ENCODE measurements at places on chromosomes 4 and X.

- no peak for DNase-seq
Measured at GRCh38 chr4:126267689-126268088, 952.9 kb downstream of the FAT4 start.

- no peak for DNase-seq
Measured at GRCh38 chrX:119231936-119232445, 4.1 kb upstream of the PGRMC1 start.

DNA sequence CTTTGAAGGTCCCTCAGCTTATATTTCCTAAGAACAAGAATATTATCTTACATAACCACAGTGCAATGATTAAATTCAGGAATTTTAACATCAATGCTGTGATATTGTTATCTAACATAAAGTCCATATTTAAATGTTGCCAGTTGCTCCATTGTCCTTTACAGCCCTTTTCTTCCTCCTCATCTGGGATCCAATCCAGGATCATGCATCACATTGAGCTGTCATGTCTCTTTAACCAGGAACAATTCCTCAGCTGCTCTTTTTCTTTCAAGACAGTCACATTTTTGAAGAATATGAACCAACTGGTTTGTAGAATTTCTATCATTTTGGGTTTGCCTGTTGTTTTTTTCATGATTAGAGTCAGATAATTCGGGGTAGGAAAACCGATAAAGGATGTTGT, 12.0 kb downstream of the TMSB4X start:
- no peak for DNase-seq

DNA sequence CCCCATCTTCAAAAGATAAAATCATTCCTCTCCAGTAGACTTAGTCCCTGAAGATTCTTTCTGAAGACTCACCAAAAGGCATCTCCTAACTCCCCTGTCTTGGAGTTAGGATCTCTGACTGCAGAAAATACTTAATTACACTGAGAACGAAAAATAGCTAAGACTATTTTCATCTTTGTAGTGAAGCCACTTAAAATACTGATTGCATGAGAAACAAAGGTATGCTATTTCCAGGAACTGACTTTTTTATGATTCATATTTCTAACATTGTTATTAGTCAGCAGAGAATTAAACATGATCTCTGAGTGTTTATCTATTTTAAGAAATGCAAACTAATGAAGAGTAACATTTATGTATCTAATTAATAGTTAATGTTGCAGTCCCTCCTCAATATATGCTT, 71.8 kb upstream of the NR3C2 start:
- DNase-seq = no peak

DNA sequence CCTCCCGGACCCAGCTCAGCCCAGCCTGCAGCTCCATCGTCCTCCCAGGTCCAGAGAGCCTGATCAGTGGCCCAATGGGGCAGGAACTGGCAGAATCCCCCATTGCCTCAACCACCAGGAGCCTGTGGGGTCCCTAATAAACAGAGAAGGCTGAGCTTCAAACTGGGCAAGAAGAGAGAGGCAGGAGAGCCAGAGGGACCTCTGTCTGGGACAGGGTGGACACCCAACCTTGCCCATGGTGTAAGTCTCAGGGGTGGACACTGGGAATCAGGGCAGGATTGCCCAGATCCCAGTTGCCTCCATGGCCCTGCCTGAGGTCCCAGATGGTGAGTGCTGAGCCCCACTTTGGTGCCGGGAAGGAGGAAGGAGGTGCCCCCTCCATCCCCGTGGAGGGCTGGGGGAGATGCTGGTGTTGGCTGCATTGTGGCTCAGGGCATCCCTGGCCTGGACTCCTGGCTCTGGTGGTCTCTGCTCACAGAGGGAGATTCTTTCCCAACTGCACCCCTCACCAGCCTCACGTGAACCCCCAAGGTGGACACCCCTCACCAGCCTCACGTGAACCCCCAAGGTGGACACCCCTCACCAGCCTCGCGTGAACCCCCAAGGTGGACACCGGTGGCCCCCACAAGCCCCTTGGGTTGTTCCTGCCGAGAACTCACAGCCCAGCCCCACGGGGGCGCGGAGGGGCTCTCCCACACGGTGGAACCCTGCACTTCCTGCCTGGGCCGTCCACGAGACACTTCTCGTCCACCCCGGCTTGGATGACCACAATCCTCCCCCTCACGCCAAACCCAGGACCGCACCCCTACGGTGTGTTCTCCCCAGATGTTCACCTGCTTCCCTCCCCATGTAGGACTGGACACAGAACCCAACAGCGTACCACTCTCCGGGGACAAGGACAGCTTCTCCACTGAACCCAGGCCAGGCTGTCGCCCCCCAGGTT, 5.4 kb downstream of the CPLX1 start:
- DNase-seq = no peak

DNA sequence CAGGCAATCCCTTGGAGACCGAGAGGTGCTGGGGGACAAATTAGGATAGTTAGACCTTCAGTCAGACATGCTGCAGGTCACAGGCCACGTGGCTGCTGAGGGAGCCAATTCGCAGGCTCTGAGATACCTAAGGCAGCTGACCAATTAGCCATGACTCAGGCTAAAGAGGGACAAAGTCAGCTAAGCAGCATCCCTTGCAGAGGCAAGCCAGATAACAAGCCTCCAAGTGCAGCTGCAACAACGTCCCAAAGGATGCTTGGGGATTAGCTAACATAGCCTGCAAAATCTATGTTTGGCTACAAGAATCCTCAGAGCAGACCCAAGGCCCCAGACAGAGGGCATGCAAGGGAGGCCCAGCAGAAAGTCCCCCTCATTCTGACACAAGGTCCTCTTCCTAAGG, 93.5 kb downstream of the SEL1L3 start:
- DNase-seq = no peak

GRCh38 chrX:152632445-152633097, 5.1 kb upstream of the GABRQ start:
- peak; percentile 49 for DNase-seq

GRCh38 chr4:4867375-4868039, 8.0 kb downstream of the MSX1 start:
- no peak for DNase-seq

DNA sequence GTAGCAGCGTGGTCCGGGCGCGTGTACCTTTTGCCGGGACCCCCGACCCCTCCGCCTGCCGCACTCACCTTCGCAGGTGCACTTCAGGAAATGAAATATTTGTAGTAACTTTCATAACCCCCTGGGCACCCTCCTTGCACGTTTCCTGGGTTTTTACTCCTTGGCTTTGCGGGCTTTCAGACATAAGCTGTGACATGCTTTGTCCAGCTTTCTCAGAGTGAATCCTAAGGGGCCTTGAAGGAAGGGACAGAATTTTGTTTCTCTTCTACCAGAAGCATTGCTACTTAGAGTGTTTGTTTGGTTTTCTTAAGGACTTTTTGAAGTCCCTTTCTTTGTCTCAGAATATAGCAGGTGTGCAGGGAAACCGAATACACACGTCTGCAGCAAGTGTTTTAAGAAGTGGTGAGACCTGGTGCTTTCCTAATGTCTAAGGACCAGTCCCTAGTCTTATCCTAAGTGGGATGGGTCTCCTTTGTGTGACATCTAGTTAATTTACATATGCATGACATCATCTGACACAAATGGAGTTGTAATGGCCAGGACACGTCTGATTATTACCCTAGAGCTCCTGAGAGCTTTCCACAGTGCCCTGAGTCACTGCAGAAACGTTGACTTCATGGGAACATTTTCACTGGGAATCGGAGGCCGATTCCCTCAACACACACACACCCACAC, 1.3 kb downstream of the FAM149A start:
- DNase-seq = no peak

DNA sequence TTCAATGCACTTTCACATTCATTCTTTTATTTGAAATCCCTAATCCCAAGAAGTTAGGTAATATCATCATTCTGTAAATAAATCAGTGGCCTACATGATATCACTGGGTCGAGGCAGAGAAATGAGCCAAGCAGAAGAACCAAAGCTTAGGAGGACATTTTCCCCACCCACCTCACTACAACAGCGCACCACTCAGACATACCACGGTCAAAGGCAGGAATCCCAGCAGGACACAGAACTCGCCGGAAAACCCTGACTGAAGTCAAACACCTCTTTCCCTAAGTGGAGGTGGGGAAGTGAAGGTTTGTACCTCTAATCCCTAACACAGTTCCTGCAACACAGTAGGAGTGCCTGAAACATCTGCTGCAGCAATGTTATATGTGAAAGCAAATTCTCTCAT, 21.5 kb downstream of the RELL1 start:
- DNase-seq = no peak

DNA sequence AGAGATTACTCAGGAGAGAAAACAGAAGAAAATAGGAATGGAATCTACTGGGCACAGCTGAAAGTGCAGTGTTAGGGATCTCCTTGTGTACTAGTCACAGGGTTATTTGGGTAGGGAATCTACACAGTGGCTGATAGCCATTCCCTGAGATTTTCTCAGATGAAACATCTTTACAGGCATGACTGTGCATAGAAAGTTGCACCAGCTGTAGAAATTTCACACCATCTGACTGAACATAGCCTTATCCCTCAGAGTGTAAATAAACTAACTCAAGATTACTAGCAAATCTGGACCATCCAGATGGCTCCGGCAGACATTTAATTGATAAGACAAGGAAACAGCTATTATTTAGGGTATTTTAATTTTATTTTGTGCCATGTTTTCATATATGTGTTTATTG, 2053.5 kb upstream of the TENM3 start:
- no peak for DNase-seq

DNA sequence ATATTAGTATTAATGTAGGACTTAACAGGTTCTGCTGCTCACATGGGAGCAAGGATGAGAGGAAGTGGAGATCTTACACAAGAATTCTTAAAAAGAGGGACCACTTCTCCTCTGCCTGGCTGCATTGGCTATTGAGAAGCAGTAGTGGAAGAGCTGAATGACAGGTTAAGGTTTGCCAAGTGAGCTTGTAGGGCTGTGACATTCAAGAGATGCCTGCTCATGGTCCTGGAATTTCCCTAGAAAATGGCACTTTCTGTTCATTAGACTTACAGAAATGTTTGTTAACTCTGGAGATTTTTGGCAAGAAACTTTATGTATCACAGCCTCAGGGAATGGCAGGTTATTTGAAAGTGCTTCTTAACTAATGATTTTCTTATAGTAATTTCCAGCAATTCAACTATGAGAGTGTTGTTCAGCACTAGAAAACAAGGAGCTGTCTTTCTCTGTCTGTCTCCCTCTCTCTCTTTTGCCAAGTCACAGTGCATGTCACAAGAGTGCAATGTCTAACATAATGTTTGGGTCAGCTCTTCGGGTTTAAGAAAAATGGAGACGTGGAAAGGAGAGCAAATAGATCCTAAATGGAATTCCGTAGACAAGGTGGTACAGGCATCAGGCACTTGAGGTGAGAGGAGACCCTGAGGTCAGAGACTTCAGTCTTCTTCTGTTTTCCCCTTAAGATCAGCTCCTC, 8.3 kb upstream of the NAP1L5 start:
- no peak for DNase-seq

DNA sequence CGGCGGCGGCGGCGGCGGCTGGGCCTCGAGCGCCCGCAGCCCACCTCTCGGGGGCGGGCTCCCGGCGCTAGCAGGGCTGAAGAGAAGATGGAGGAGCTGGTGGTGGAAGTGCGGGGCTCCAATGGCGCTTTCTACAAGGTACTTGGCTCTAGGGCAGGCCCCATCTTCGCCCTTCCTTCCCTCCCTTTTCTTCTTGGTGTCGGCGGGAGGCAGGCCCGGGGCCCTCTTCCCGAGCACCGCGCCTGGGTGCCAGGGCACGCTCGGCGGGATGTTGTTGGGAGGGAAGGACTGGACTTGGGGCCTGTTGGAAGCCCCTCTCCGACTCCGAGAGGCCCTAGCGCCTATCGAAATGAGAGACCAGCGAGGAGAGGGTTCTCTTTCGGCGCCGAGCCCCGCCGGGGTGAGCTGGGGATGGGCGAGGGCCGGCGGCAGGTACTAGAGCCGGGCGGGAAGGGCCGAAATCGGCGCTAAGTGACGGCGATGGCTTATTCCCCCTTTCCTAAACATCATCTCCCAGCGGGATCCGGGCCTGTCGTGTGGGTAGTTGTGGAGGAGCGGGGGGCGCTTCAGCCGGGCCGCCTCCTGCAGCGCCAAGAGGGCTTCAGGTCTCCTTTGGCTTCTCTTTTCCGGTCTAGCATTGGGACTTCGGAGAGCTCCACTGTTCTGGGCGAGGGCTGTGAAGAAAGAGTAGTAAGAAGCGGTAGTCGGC, 528 bp downstream of the FMR1 start:
- DNase-seq = no peak

GRCh38 chr4:47674144-47674543, 163.7 kb downstream of the CORIN start:
- no peak for DNase-seq

- no peak for DNase-seq
Measured at GRCh38 chr4:37762991-37763368, 63.5 kb upstream of the PGM2 start.

- no peak for DNase-seq
Measured at GRCh38 chrX:23383411-23383810, 48.8 kb downstream of the PTCHD1 start.

- no peak for DNase-seq
Measured at GRCh38 chrX:153434801-153435200, 11.1 kb downstream of the TREX2 start.

DNA sequence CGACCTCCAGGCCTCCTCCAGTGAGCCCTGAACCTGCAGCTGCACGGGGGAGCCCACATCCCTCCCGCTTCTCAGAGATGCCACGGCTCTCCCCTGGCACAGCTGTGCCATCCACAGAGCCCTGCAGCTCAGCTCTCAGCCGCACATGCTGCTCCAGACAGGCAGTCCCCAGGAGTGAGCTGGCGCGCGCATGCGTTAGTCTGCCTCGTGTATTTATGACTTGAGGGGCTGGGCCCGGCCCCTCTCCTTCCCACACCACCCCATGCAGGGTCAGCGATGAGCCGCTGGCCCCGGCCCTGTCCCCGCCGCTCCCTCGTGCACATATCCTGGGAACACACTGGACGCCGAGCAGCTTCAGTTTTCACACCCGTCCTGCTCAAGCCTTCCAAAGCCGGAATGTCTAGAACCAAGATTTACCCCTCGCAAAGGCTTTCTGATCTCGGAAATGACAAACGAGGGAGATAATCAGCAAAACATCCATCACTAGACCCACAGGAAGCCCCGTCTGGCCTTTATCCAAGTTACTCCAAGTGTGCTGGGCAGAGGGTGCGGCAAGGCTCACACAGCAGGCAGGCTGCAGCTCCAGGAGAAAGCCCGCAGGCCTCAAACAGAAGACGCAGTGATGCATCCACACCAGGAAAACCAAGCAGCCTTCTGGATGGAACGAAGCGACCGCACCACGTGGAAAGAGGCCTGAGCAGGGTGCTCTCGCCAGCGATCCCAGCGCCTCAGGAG, 24.3 kb downstream of the GAK start:
- no peak for DNase-seq

DNA sequence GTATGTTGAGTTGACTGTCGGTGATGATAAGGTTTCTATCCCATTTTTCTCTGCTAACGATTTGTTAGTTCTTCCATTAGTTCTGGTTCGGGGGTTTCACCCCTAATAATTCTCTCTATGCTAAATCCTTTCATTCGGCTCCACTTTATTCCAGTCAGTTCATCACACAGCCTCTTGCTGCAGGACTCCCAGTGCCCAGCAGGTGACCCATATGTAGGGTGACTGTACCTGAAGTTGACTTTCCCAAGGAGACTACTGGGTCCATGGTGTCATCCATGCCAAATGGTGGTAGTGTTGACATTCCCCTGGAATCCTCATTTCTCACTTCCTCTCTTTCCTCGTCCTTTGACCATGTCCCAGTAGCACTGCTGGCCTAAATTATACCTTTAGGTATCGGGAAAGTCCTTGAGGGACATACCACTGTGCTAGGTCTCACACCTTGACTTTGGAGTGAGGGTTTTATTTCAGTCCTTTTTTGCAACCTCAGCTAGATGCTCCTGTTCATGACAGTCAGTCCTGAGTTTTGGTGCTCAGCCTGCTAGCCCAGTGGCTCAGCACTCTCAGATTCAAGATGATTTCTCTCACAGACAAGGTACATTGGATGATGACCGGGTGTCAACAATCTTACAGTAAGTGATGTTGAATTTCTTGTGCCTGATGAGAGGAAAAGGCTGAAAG, 105.1 kb upstream of the ARHGAP24 start:
- no peak for DNase-seq
